Suppressor macrophage treated with lipopolysaccharide for 1 hour (primary cell): ENCODE measurements at places on chromosomes 12 and 14.

GRCh38 chr12:8590842-8591545, 21.7 kb downstream of the AICDA start:
- peak; percentile 87 for DNase-seq

GRCh38 chr14:42140831-42141279, 534.2 kb downstream of the LRFN5 start:
- no peak for DNase-seq

- DNase-seq: no peak
Observed at GRCh38 chr12:119565404-119565803, 28.2 kb upstream of the TMEM233 start.

DNA sequence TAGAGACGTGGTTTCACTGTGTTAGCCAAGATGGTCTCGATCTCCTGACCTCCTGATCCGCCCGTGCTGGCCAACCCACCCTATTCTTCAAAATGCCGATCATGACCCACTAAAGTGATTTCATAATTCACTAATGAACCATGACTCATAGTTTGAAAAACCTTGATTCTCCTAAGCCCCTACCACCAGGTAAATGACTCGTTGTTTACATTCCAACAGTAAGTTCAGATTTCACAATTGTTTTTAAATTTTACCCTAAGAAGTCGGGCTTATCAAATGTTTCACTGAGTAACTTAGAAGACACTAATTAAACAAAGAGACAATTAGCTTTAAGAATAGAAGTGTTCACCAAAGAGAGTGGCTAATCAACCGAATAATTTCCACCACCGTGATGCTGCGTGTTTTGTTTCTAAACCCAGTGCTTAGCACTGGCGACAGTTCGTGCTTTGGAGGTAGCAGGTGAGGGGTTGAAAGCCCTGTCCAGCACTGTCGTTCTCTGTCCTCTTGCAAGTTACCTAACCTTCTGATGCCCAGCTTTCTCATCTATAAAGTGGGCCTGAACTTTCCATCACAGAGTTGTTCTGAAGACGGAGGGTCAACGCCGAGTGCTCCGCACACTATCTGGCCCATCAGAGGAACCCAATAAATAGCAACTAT, 136.5 kb downstream of the NTF3 start:
- DNase-seq: no peak

GRCh38 chr12:32139064-32139421, 32.4 kb downstream of the BICD1 start:
- DNase-seq: peak; percentile 76

GRCh38 chr14:86574778-86575129, 1044.8 kb downstream of the FLRT2 start:
- no peak for DNase-seq

- peak; percentile 44 for DNase-seq
Observed at GRCh38 chr12:69027411-69027881, 94.5 kb upstream of the CPM start.

DNA sequence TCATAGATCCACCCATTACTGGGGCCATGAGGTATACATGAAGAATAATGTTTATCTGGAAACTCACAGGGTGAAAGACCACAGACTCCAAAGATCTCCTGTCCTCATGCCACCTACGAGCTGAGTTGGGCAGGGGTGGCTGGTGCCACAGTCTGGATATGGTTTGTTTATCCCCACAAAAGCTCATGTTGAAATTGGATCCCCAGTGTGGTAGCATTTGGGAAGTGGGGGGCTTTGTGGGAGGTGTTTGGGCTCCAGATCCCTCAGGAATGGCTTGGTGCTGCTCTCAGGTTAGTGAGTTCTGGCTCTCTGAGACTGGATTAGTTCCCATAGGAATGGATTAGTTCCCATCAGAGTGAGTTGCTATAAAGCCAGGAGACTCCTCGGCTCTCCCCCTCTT, 192.3 kb upstream of the FSCB start:
- DNase-seq: no peak

DNA sequence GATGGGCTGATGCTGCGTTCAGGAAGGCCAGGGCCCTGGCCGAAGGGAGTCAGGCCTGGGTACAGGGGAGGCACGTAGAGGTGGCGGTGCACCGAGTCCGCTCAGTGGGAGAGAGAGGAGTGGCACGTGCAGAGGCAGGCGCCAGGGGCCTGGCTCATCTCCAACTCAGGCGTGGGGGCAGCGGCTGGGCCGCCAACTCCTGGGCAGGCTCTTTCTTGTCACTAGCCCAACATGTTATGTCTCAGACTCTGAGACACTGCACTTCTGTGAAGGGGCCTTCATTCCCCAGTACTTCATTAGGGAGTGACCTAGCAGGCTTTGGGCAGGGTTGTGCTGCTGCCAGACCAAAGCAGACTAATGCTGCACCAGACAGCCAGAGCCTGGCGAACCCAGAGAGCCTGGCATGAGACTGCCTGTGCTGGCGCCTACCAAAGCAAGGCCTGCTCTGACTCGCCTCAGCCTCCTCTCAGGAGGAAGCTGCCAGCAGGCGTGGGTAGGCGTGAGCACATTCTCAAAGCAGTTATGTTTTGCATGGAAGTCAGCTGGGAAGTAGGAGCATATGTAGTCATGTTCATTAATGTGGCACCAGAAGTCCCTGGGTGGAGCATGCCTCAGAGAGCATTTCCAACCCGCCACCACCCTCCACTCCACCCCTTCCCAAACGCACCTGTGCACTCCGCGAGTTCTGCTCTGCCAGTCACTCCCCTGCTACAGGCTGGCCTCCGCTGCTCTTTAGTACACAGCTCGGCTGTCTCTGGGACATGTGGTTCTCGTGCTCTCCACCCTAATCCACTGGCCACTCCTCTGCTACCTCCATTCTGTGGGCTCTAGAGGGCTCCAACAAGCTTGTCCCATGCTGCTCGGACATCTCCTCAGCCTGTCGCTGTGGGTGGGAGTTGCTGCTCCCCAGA, 9.7 kb downstream of the CKB start:
- peak; percentile 80 for DNase-seq
